CD4-positive, alpha-beta T cell (primary cell): ENCODE measurements at places on chromosomes 13 and 19.

DNA sequence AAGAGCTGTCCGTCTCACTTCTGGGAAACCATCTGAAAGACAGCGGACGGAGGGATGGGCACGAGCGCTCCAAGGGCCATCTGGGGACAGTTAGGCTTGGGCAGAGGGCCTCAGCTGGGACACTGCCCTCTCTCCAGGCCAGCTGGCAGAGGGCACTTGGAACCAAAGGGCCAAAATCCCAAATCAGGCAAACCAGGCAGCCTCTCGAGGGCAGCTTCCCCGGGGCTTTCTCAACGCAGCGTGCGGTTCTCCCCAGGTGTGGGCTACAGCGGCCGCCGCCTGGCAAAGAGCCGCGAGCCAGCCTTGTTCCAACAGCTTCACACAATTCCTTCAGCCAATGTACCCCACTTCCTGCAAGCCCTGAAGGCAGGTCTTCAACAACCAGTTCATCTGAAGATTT is 5.0 kb downstream of the MLLT1 start:
- DNase-seq: no peak

- no peak for DNase-seq
Observed at GRCh38 chr13:103178986-103179943, 113.0 kb upstream of the SLC10A2 start.

DNA sequence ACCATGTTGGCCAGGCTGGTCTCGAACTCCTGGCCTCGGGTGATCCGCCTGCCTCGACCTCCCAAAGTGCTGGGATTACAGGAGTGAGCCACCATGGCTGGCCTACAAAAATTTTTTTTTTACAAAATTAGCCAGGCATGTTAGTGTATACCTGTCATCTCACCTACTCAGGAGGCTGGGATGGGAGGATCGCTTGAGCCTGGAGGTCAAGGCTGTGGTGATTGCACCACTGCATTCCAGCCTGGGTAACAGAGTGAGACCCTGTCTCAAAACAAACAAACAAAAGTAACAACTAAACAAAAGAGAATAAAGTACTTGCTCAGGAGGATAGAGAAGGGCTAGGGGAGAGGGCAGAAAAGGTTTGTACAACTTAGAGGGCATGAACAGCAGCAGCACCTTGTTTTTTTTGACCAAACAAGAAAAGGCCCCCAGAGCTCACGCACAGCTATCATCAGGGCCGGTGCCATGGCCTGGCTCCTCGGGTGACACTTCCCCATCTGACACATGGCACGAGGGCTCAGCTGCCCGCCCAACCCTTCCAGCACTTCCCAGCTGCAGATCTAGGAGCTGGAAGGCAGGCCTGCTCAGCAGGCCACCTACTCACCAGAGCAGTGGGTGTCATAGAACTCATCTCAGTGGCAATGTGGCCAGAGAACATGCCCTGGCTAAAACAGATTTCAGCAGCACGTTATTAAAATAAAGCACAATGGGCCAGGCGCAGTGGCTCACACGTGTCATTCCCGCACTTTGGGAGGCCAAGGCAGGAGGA is 8.6 kb upstream of the SLC7A9 start:
- DNase-seq: no peak

DNA sequence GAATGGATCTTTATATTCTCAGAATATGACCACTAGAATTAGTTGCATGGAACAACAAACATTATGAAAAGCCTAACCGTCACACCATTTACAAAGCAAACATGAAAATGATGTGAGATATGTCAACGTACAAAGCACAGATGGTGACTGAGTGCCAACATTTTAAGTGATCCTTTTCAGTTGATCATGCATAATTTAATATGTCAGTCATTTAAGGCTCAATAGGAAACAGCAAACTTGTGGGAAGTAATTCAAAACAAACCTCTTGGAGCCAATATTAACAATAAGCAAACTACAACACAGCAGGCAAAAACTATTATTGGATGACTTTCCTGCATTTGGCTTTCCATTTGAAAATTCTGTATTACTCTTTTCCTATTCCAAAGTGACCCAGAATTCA is 277.6 kb downstream of the SLITRK6 start:
- no peak for DNase-seq

DNA sequence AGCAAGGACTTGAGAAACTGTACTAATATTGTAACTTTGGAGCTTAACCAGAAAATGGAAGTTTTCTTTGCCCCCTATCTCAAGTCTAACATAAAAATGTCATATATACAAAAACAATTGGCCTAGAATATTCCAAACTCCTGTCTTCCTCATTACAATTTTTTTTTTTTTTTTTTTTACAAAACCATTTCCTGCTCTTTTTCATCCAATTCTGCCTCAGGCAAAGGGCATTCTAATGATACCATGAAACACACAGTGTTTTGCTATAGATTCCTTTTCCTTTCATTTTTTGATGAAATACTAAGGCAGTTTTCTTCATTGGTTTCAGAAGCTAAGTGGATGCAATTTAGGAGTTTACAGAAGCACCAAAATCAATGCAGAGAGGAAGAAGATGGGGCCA is 119.7 kb downstream of the LHFPL6 start:
- no peak for DNase-seq

DNA sequence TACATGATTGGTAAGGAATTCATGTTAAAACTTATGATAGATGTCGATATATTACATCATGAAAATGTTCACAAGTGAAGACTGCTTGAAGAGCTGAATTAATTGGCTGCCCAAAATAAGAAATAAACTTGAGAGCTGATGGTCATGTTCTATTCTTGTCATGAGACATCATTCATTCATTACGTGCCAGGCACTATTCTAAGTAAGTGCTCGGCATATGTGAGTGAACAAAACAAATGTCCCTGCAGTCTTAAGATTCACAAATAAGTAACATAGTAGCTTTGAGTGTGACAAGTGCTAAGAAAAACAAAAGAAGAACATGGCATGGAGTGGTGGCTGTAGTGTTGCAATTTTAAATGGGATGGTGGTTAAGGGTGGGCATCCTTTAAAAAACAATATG is 329.3 kb downstream of the SUCLA2 start:
- no peak for DNase-seq

GRCh38 chr19:18456974-18457373 is 19.0 kb upstream of the ISYNA1 start:
- no peak for DNase-seq

DNA sequence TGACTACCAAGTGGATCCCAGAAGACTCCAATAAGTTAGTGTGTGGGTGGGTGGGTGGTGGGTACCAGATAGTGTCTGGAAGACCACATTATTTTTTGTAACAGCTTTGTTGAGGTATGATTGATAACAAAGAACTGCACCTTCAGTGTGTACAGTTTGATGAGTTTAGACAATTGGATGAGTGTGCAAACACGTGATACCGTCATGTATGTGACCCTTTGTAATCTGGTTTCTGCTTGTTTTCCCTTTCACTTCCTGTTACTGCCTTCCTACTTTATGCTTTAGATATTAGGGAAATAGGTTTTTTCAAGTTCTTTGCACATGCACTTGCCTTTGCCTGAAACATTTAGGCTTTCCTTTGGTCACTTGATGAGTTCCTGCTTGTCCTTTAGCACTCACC is 8.5 kb downstream of the RPL21 start:
- DNase-seq: no peak
